MV-4-11 (cell line): ENCODE measurements at places on chromosomes 13 and 19.

- DNase-seq, result peak; percentile 28
Observed at GRCh38 chr13:36713887-36714286, 40.1 kb downstream of the SERTM1 start.

DNA sequence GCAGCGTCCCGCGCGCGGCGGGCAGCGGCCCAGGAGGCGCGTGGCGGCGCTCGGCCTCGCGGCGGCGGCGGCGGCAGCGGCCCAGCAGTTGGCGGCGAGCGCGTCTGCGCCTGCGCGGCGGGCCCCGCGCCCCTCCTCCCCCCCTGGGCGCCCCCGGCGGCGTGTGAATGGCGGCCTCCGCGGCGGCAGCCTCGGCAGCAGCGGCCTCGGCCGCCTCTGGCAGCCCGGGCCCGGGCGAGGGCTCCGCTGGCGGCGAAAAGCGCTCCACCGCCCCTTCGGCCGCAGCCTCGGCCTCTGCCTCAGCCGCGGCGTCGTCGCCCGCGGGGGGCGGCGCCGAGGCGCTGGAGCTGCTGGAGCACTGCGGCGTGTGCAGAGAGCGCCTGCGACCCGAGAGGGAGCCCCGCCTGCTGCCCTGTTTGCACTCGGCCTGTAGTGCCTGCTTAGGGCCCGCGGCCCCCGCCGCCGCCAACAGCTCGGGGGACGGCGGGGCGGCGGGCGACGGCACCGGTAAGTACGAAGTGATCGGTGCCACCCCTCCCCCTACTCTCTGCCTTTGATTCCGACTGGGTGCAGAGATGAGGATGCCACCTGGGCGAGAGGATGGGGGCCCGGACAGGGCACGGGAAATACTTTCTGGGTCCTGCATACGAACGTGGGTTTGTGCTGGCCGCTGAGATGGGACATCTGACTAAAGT lies 874 bp downstream of the TRIM28 start:
- DNase-seq, result no peak

DNA sequence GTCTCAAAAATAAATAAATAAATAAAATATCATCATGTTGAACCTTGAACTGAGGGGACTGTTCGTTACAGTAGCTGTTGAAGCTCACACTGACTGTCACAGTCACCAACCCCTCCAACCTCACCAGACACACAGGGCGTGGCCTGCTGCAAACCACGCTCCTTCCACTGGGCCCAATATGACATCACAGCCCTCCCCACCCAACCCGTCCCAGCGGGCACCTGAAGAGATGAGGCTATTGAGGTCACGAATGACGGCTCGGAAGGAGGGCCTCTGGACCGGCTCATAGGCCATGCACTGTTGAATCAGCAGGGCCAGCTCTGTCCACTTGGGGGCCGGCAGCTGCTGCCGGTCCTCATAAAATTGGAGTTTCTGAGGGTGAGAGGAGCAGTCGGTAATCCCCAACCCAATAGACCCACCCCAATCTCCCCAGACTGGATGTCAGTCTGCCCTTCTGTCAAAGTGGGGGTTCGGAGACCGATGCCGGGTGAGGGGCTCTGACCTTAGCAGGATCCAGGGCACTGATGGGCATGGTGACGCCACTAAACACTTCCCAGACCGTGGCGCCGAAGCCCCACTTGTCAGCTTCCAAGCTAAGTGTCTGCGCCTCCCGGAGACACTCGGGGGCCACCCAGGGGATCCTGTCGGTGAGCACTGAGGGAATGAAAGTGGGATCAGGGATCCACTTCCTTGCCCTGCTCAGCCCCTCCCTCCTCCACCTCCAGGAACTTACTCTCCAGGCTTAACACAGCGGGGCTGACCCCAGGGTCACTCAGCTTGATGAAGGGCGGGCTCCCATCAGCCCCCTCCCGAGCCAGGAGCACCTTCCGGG lies 13.2 kb downstream of the JAK3 start:
- DNase-seq, result no peak

DNA sequence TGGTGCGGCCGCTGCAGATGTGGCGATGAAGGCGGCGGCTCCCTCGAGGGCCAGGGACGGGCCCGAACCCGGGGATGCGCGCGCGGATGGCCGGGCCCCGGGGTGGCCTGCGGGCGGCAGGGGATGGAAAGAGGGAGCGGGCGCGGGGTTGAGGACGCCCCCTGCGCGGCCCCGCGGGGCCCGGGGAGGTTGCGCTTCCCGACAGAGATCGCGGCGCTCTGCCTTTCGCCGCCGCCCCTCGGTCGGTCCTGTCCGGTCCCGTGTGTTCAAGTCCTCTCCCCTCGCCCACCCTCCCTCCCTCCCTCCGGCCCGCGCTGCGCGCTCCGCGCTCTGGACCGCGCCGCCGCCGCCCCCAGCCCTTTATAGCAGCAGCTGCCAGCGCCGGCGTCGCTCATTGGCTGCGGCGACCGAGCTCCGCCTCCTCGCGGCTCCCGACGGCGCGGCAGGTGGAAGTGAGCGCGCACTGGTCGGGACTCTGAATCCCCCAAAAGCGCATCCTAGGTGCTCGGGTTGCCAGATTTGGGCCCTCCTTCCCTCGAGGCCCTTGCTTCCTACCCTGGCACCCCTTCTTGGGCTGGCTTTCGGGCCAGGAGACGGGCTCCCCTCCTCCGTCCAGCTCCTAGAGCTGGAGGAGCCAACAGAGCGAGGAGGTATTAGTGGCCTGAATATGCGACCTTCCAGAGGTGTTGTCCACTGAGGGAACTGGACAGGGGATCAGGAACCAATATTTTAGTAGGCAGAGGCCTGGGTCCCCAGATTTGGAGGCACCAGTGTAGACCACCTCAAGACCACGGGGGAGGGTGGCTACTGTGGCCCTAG lies at the start of gene ELAVL3:
TSS of gene ELAVL3 (minus strand) at position 332 of the 819 bp plus-strand sequence. CDS start 438 bp downstream, outside the sequence.
- no peak for DNase-seq

- no peak for DNase-seq
Observed at GRCh38 chr13:30362869-30363268, 55.5 kb upstream of the KATNAL1 start.

DNA sequence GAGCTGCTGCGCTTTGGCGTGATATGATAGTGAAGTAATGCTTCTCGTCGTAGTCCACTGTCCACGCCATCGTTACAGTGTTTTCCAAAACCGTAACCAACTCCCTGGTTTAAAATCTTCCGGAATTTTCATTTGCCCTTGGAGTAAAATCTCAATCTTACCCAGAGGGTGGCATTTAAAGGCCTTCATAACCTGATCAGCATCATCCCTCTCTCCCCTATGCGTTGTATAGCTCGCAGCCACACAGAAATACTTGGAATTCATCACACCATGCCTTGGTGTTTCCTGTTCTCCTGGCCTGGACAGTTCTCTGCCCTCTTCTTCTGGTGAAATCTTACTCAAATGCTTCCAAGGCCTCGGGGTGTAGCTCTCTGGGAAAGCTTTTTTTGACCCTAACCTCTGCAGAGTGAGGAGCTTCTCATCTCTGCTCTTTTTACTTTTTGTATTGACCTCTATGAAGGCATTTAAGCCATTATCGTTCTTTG lies 839 bp downstream of the MPHOSPH8 start:
- DNase-seq, result no peak

GRCh38 chr13:80454245-80454644 lies 113.3 kb upstream of the SPRY2 start:
- DNase-seq, result peak; percentile 99

- DNase-seq, result peak; percentile 57
Observed at GRCh38 chr13:27406178-27406939, 18.1 kb upstream of the GTF3A start.

GRCh38 chr13:23984546-23984945 lies 87.2 kb upstream of the C1QTNF9B start:
- no peak for DNase-seq

- DNase-seq, result no peak
Observed at GRCh38 chr13:98293103-98293502, 116.0 kb upstream of the RNF113B start.

- no peak for DNase-seq
Observed at GRCh38 chr19:33905937-33906577, 109.4 kb downstream of the KCTD15 start.

DNA sequence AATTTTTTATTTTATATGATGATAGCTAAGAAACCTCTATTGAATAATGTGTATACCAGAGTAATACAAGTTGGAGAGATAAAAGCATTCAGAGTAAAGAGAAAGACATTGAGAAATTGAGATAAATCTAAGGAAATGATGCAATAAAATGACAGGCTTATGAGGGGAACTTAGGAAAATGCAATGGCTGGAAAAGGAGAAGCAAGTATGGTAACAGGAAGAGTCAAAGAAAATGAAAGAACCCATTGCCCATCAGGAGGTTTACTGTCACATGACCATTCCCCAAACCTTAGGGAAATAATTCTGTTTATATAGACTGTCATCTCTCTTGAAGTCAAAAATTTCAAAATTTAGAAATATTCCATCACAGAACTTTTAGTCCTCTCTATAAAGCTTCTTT lies 808.0 kb upstream of the PRR20A start:
- DNase-seq, result peak; percentile 79

GRCh38 chr19:21047716-21048115 lies 27.3 kb downstream of the ZNF430 start:
- peak; percentile 69 for DNase-seq
